NCI-H1092 treated with DMSO at 0.1 percent for 48 hours (cell line): ENCODE measurements at places on chromosomes 4 and X.

DNA sequence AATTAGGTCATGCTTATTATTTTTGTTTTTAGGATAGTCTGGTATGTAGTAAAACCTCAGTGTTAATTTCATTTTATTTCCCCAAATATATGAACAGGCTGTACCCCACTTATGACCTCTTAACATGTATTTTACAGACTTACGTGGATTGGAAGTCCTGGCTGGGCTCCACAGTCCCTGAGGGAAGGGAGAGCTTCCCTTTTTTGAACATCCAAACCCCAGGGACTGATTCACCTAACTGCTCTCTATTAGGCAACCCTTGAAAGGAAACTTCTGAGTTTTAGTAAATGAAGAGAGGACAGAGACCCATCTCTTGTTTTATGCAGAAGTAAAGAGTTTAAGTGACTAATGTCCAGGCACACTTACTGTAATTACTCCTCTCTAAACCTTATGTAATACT, 233.1 kb upstream of the SPRY1 start:
- no peak for DNase-seq

DNA sequence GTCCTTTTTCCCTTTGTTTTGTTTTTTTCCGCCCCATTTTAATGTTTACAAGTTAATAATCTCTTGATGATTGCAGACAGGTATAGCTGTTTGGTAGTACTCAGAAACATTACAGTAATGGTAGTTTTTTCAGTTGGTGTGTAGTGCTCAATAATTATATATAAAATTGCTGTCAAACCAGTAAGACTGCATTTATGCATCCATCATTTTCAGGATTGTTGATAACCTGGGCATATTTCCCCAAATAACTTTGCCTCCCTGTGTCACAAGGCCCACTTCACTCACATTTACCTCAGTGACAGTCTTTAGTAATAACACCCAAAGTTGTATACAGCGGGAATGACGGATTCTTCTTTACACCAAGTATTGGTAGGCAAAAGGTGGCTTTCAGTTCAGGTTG, 16.1 kb downstream of the ARFIP1 start:
- no peak for DNase-seq

GRCh38 chr4:155906554-155907247, 3.2 kb downstream of the TDO2 start:
- DNase-seq: peak; percentile 9

GRCh38 chrX:12971282-12972003, 3.5 kb upstream of the TMSB4X start:
- DNase-seq: no peak

DNA sequence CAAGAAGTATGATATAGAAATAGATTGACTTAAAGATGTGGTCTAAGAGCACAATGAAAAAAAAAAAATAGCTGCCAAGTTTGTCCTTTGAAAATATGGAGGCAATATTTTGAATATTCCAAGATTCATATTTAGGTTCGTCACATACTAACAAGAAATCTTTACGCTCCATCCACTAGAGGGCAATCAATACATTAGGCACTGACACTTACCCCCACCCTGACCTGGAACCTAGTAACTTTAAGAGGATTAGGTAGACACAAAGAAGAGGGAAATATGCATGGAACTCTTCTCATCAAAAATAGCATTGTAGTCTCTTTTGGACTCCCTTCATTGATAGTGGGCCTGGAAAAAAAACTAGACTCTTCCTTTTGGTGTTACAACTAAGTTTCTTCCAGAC, 1108.1 kb downstream of the PCDH19 start:
- DNase-seq: peak; percentile 2

DNA sequence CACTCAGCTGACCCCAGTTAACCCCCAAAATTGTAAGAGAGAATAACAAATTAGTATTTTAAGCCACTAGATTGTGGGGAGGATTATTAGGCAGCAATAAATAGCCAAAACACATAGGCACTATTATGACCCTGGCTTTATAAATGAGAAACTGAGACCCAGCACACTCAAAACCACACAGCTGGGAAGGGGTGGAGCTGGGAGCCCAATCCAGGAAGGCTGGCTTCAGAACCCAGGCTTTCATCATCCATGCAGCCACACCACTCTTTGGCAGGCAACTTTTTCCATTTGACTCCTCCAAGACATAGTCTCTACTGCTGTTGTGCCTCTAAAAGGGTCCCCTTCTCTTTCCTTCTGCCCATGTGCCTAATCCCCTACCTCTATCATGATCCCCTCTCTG, 253.8 kb downstream of the DHX15 start:
- no peak for DNase-seq

- DNase-seq: no peak
Measured at GRCh38 chrX:16934185-16934584, 12.3 kb upstream of the REPS2 start.

DNA sequence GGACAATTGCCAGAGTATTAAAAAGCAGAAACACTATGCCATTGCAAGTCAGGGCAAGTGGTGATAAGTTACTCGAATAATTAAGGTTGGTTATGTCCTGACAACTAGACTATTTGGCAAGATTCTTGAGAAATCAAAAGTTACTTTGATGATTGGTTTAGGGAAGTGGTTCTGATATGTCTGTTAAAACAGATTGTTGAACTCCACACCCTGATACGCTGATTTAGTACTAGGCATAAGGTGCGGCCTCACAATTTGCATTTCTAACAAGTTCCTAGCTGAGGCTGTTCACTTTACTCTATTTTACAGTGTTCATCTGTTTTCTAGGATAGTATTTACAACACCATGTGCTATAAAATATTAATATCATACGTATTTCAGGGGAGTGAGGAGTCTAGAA, 12.5 kb downstream of the GABRA4 start:
- no peak for DNase-seq

DNA sequence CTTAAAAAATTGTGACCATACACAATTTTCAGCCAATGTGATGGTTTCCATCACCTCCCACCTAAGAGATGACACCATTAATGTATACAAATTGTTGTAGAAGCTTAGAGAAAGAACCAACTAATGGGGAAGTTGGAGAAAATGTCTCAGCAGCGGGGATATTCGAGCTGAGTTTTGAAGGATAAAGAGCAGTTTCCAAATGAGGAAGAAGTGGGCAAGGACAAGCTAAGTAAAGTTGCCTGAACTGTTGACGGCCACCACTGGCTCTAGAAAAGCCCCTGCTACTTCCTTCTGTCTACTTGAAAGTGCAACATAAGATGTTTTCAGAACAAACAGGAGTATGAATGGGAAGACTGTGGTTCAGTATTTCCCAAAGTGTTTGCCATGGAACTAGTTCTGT, 92.0 kb downstream of the CHRNA9 start:
- no peak for DNase-seq

- DNase-seq: no peak
Measured at GRCh38 chr4:141177171-141177570, 43.5 kb upstream of the ZNF330 start.

- DNase-seq: no peak
Measured at GRCh38 chr4:20421603-20421985, 169.9 kb downstream of the SLIT2 start.

DNA sequence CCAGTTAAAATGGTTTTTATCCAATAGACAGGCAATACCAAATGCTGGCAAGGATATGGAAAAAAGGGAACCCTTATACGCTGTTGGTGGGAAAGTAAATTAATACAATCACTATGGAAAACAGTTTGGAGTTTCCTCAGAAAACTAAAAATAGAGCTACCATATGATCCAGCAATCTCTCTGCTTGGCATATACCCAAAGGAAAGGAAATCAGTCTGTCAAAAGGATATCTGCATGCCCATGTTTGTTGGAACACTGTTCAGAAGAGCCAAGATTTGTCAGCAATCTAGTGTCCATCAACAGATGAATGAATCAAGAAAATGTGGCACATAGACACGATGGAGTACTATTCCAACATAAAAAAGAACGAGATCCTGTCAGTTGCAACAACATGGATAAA, 91.0 kb upstream of the SH3RF1 start:
- DNase-seq: no peak

DNA sequence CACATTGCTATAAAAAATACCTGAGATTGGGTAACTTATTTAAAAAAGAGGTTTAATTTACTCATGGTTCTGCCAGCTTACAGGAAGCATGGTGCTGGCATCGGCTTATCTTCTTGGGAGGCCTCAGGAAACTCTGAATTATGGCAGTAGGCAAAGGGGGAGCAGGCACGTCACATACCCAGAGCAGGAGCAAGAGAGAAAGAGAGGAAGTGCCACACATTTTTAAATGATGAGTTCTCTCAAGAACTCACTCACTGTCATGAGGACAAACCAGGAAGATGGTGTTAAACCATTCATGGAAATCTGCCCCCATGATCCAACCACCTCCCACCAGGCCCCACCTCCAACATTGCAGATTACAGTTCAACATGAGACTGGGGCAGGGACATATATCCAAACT, 10.0 kb upstream of the AFF1 start:
- DNase-seq: no peak

DNA sequence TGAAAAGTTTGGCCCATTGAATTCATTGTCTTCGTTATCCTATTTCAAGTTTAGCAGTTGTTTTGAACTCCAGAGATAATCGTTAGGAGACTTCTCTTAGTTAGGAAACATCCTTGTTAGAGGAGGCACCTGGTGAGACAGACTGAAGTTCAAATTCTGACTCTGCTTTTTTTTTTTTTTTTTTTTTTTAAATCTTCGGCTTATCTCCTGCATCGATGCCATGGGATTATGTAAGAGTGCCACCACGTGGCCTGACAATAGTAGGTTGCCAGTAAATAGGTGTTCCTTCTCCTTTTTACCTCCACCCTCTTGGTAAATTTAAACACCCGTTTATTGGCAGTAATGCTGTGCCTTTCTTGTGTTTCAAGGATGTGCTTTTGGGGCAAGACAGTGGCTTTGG, 149.3 kb downstream of the SOWAHB start:
- DNase-seq: peak; percentile 8

GRCh38 chr4:113823291-113823659, 61.7 kb upstream of the CAMK2D start:
- DNase-seq: no peak

DNA sequence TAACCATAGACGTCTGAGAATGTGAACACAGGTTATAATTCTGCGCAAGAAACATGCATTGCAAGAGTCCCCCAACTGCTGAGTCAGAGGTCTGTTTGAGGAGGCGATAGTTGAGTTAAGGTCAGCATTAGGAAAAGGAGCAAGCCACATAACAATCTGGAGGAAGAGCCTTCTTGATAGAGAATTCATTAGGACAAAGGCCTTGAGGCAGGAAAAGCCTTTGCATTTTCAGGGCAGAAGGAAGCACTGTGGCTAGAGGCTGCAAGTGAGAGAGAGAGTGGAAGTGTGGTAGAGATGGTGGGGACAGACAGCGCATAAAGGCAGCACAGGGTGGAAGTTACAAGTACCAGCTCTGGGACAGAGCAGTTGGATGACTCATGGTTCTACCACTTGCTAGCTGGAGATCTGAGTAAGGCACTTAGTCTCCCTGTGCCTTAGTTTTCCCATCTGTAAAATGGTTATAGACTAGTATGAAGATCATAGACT, 125.8 kb upstream of the LNX1 start:
- no peak for DNase-seq

GRCh38 chr4:70589785-70590184, 2.3 kb upstream of the AMBN start:
- DNase-seq: no peak

GRCh38 chrX:55867181-55867651, 149.7 kb downstream of the RRAGB start:
- no peak for DNase-seq

GRCh38 chr4:88756149-88756548, 58.5 kb upstream of the NAP1L5 start:
- no peak for DNase-seq

DNA sequence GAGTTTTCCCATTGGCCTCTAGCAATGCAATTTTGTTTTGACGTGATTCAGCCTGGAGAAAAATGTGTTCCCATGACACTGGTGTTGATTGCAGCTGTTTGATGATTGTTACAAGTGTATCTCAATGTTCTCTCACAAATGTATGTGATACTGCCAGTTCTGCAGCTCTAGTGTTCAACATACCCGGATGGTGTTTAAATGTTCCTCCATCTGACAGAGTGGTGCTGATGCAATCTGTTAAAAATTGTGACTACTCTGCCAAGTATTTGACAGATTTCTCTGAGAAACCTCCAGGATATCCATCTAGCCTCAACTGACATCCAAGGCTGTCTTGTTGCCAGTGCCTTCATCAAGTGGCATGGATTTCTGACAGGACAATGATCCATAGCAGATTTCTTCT, 657.2 kb upstream of the DIAPH2 start:
- DNase-seq: no peak
